Muscle of leg (tissue), 16 donors: ENCODE measurements at places on chromosomes 12 and 14. TPM values are rescaled to one million over a fixed set of nuclear protein-coding genes. Genes with fewer than 3 reads are reported as not detected.

Gene RTL1
- total RNA-seq: 12.8 TPM

Gene IGF1
- total RNA-seq: 26.5 TPM

Gene KRT79
- total RNA-seq: not detected

Gene REM2
- total RNA-seq: 0.13 TPM

Gene SDSL
- total RNA-seq: 0.53 TPM

Gene ACSM4
- not detected for total RNA-seq

Gene EXOC3L4
- 0.75 TPM for total RNA-seq

Gene C12orf50
- total RNA-seq: 0.09 TPM

Gene FGF23
- 0.04 TPM for total RNA-seq

Gene C14orf180
- 18.8 TPM for total RNA-seq

Gene NKX2-1
- total RNA-seq: not detected

Gene EFCAB11
- total RNA-seq: 8.6 TPM

Gene PSME1
- total RNA-seq: 110 TPM

Gene ANKS1B
- 5.6 TPM for total RNA-seq

Gene GPR162
- total RNA-seq: 11.3 TPM

Gene REP15
- 1.3 TPM for total RNA-seq

Gene TTC9
- 4.4 TPM for total RNA-seq

Gene SLC6A15
- total RNA-seq: 0.98 TPM

Gene FLVCR2
- 11.0 TPM for total RNA-seq

Gene PAX9
- 0.13 TPM for total RNA-seq

Gene KLHL33
- 1.1 TPM for total RNA-seq

Gene SMIM41
- total RNA-seq: 0.13 TPM
